ENCODE measurements at places on chromosomes 13 and 19. TPM values are rescaled to one million over a fixed set of nuclear protein-coding genes. Genes with fewer than 3 reads are reported as not detected.

Gene MIR17HG
- total RNA-seq, result 14.5 TPM

Gene DAND5
- 5.2 TPM for total RNA-seq

Gene VSTM2B
- total RNA-seq, result 9.6 TPM

Gene TTYH1
- total RNA-seq, result 99.3 TPM

Gene COL4A1
- 465 TPM for total RNA-seq

Gene IFNL1
- total RNA-seq, result not detected

Gene CEACAM7
- total RNA-seq, result 3.4 TPM

Gene ATP8A2
- total RNA-seq, result 17.1 TPM

Gene MADCAM1
- total RNA-seq, result 1.3 TPM

Gene MEGF8
- total RNA-seq, result 44.4 TPM

Gene HTR2A
- total RNA-seq, result 0.93 TPM

Gene PPP1R13L
- total RNA-seq, result 6.9 TPM

Gene MISP3
- total RNA-seq, result 0.71 TPM

Gene MBD3L3
- total RNA-seq, result not detected

Gene B3GNT8
- total RNA-seq, result 1.9 TPM

Gene LGI4
- total RNA-seq, result 50.3 TPM

Gene WDR88
- not detected for total RNA-seq

Gene TEAD2
- total RNA-seq, result 29.5 TPM

Gene PSG2
- not detected for total RNA-seq

Gene IER2
- total RNA-seq, result 40.2 TPM

Gene CCDC8
- 43.4 TPM for total RNA-seq

Gene PTH2
- total RNA-seq, result not detected

Gene SCN1B
- total RNA-seq, result 14.0 TPM

Gene MAST3
- total RNA-seq, result 6.6 TPM

Gene ZNF724
- total RNA-seq, result 13.3 TPM

Gene POU2F2
- total RNA-seq, result 3.2 TPM

Gene FXYD3
- 20.7 TPM for total RNA-seq

Gene NTN5
- 1.6 TPM for total RNA-seq

Gene SIGLEC8
- not detected for total RNA-seq

Gene IL17D
- 12.7 TPM for total RNA-seq

Gene C19orf33
- total RNA-seq, result 9.2 TPM

Gene PDS5B
- total RNA-seq, result 150 TPM

Gene RYR1
- 20.4 TPM for total RNA-seq

Gene ZNF333
- total RNA-seq, result 74.8 TPM

Gene ANGPTL8
- total RNA-seq, result 1.4 TPM

Gene RNF113B
- not detected for total RNA-seq
